Fibroblast of skin of right quadriceps (primary cell): ENCODE measurements at places on chromosomes 6 and 20.

- DNase-seq = no peak
Measured at GRCh38 chr20:32990426-32990825, 13.8 kb downstream of the SUN5 start.

- DNase-seq = no peak
Measured at GRCh38 chr20:61169874-61170273, 82.2 kb upstream of the CDH4 start.

DNA sequence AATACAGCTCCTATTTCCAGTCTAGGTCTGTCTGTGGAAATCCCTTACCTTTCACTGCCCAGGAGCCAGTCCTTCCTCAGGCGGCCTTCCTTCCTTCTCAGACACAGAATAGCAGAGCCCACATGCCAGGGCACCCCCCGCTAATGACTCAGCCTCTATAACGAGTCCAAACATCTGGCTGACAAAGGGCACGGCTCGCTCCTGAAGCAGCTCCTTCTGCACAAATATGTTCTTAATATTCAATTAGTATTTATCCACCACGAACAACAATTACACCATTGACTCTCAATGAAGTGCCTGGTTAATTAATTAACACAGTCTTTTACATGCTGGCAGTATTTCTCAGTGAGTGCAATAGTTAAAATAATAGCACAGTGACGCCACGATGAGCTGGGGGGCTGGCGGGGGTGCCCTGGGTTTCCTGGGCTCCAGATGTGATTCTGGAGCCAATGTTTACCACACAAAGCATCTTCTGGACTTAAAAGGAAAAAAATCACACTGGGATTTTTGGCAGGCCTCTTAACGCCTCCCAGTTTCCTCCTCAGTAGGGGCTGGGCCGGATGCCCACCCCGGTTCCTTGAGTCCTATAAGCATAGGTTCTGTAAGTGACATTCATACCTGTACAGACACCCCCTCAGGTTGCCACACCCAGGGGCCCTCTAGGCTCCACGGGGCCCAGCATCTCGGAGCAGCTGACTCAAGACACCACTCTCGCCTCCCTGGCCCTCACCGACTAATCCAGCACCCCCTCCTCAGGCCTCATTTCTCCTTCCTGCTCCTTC lies 158.6 kb upstream of the MLN start:
- peak; percentile 31 for DNase-seq

- DNase-seq = no peak
Measured at GRCh38 chr6:109514946-109515345, 31.9 kb upstream of the ZBTB24 start.

GRCh38 chr6:90144928-90145555 lies 151.6 kb downstream of the BACH2 start:
- DNase-seq = peak; percentile 48
